ENCODE measurements at places on chromosomes 1 and 21.

GRCh38 chr21:38343691-38344090 is 86.9 kb downstream of the KCNJ15 start:
- DNase-seq: no peak
- H3K4me3 ChIP-seq: no peak overlapping the region
- no peaks in the 10 kb centered on the region for H3K27me3 ChIP-seq
- H3K36me3 ChIP-seq: no peaks in the 10 kb centered on the region

DNA sequence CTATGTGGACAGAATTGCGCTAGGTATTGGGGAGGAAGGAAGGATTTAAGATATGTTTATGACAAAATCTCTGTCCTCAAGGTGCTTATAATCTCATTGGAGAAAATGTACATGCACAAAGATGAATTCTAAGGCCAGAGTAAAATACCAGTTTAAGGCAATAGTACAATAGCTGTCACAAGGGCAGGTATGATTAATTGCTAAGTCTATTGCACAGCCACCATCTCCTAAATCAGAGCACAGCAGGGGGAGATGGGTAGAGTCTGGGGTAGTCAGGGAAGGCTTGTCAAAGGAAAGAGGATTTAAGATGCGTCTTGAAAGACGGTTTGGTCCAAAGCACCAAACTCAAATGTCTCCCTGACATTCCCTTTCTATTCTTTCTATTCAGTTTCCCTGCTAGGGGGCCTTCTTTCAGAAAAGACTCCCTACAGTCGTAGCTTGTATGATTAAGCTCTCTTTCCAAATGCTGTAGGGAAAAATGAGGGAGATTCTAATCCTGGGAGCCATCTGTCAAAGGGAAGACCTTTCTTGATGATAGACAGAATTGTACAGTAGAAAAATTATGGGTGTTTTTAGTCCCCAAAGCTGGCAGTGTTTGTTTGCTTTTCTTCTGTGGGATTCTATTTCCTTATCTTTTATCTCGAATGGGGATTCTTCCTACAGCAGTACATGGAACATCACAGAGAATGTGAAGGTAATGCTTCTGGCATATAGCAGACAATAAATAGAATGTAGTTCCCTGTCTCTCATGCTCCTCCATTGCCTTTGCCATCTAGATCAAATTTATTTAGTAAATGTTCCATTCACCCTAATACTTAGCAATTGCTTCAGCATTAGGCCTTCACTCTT is 107.6 kb upstream of the NFIA start:
- no peaks in the 10 kb centered on the region for H3K27me3 ChIP-seq
- H3K4me3 ChIP-seq: no peak overlapping the region
- H3K4me1 ChIP-seq: no peaks in the 10 kb centered on the region
- DNase-seq: no peak

- DNase-seq: no peak
- H3K27ac ChIP-seq: no peak overlapping the region
- H3K27me3 ChIP-seq: no peaks in the 10 kb centered on the region
- no peak overlapping the region for H3K4me3 ChIP-seq
- no peaks in the 10 kb centered on the region for H3K4me1 ChIP-seq
Observed at GRCh38 chr1:223289621-223290020, 74.4 kb downstream of the SUSD4 start.

- H3K36me3 ChIP-seq: no peaks in the 10 kb centered on the region
- peak overlapping the region; percentile 98 for H3K27ac ChIP-seq
- peaks cover 36% of the 10 kb centered on the region for H3K4me1 ChIP-seq
- H3K27me3 ChIP-seq: no peaks in the 10 kb centered on the region
Observed at GRCh38 chr1:157992833-157993146, 655 bp upstream of the KIRREL1 start.

DNA sequence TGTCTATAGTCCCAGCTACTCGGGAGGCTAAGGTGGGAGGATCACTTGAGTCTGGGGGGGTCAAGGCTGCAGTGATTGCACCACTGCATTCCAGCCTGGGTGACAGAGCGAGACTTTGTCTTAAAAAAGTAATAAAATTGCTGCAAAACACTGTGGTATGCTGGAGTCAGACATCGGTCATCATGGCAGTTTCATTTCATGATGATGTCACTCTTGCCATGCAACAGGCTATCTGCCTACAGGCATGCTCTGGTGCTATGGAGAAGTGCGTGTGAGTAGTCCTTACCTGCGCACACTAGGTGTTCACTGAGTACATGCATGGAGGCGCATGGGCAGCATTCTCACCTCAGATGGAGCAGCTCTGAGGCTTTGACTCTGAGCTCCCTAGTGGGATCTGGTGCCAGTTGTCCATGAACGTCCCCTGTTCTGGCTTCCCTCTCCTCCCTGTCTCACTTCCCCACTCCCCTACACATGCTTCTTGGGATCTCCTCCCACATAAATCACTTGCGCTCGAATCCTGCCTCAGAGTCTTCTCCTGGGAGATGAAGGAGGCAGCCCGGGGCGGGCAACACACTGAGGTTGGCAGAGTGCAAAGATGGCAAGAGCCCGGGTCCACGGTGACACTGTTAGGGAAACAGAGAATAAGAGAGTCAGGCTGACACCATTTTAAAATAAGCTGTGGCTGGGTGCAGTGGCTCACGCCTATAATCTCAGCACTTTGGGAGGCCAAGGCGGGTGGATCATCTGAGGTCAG is 10.4 kb upstream of the CELA3B start:
- no peaks in the 10 kb centered on the region for H3K27me3 ChIP-seq
- no peaks in the 10 kb centered on the region for H3K4me1 ChIP-seq
- no peak overlapping the region for H3K4me3 ChIP-seq
- no peak for DNase-seq
- H3K36me3 ChIP-seq: no peaks in the 10 kb centered on the region

Measured in vagina (tissue), 2 donors.